ENCODE measurements at places on chromosomes 2 and 18.

DNA sequence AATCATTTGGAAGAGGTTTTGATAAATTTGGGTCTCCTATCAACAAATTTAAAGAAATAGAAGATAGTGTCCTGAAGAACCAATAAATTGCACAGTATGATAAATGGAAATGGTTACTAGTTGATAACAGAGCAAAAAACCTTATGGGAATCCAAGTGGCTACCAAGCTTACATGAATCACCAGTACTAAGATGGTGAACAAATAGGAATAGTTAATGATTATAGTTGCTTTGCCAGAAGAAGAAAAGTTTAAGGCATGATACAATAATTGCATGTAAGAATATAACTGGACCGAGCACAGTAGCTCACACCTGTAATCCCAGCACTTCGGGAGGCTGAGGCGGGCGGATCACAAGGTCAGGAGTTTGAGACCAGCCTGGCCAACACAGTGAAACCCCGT lies 19.6 kb upstream of the INO80D start:
- no peak for DNase-seq

GRCh38 chr2:233247116-233247515 lies 4.4 kb upstream of the ATG16L1 start:
- no peak for DNase-seq

GRCh38 chr2:55054106-55054875 lies 4.0 kb upstream of the RTN4 start:
- no peak for DNase-seq

DNA sequence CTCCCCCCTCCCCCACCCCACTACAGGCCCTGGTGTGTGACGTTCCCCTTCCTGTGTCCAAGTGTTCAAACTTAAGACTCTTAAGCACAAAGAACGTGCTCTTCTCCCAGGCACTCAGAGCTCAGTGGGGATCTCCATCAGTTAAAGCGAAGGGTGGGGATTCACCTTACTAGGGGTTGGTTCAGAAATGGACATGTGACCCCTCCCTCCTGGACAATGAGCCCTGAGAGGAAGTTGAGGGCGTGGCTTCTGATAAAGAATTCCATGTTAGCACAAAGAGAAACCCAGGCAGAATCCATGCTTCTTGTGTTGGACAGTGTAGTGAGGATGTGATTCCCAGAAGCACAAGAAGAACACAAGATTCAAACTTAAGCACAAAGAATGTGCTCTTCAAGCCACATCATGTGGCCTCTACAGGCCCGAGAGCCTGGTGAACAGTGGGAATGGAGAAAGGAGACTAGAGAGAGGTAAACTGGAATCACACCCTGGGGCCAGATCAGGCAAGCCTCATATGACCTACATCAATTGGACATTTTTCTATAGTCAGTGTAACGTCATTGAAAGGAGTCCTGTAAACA lies 78.1 kb upstream of the TTC39C start:
- no peak for DNase-seq

DNA sequence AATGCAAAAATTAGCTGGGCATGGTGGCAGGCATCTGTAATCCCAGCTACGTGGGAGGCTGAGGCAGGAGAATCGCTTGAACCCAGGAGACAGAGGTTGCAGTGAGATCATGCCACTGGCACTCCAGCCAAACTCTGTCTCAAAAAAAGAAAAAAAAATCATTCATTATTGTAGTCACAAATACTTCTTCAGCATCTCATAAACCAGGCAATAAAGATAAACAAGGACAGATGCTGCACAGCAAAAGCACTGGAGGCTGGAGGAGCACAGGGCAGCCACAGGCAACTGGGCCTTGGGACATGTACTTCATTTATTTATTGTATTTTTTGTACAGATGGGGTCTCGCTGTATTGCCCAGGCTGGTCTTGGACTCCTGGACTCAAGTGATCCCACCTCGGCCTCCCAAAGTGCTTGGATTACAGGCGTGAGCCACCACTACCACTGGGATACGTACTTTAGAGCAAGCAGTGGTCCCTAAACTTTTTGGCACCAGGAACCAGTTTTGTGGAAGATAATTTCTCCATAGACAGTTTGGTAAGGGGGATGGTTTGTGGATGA lies 16.8 kb upstream of the MAT2A start:
- DNase-seq = no peak

GRCh38 chr2:100404411-100404810 lies 13.1 kb downstream of the CHST10 start:
- DNase-seq = no peak

Measured in stimulated activated naive CD4-positive, alpha-beta T cell (primary cell).